Activated naive CD4-positive, alpha-beta T cell (primary cell): ENCODE measurements at places on chromosomes 16 and 17.
A peak's percentile ranks its signal among the peaks of the same experiment; 100 is the strongest.

GRCh38 chr16:844638-845350 lies 44.3 kb upstream of the GNG13 start:
- no peak for DNase-seq

- DNase-seq, result no peak
These were observed 14.7 kb upstream of the TBX2 start for GRCh38 chr17:61384692-61385576.

DNA sequence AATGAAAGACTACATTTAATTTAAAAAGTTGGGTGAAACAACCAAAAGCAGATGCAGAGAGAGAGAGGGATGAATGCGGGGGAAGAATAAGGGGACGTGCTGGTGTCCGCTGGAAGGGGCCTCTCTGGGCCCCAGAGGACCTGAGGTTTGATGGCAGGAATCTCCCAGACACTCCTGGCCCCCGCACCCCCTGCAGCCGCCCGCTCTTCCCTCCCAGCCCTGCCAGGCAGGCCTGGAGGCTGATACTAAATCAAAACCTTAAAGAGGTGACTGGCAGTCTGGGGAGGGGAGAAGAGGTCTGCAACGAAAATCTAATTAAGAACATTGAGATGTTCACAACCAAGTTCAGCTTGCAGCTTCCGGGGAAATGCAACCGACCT lies 2.4 kb downstream of the FOXL1 start:
- DNase-seq, result no peak

GRCh38 chr17:1724351-1724868 lies at the start of gene WDR81:
TSS of gene WDR81 (plus strand) at chr17:1724704. CDS start at chr17:1724960, 256 bp downstream.
- DNase-seq, result peak; percentile 72

DNA sequence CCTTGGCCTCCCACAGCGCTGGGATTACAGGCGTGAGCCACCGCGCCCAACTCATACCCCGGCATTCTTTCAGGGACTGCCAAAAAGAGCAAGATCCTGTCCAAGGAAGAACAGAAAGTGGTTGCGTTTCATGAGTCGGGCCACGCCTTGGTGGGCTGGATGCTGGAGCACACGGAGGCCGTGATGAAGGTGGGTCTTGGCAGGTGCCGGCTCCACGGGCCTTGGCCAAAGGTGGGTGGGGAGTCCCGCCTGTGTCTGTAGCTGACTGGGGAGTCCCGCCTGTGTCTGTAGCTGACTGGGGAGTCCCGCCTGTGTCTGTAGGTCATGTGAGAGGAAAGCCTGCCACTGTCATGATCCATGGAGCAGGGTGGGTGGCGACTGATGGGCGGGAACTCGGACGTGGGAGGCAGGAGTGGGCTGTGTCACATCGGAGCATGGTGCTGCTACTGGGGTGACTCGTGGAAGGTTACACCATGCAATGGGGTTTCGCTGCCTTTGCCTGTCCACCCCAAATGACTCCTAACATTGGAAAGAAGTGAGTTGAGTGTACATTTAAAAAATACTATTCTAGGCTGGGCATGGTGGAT lies 10.0 kb upstream of the RPL13 start:
- DNase-seq, result no peak

DNA sequence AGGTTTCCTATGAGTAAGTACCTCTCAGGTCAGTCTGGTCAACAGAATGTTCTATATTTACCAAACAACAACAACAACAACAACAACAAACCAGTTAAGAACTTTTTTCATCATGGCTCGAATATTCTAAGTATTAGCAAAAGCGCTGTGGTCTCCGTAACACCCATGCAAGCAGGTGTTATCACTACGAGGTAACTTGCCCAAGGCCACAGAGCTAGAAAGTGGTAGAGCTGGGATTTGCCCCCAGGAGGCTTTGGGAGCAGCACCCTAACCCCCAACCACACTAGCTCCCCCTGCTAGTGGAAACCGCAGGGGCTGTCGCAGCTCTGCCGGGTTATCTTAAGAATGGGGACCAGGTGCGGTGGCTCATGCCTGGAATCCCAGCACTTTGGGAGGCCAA lies 23.9 kb upstream of the C16orf74 start:
- DNase-seq, result no peak

GRCh38 chr17:77437017-77437416 lies 296.2 kb downstream of the SEC14L1 start:
- no peak for DNase-seq

- no peak for DNase-seq
These were observed 43.6 kb upstream of the HAPSTR1 start for GRCh38 chr16:9047689-9048301.

- no peak for DNase-seq
These were observed 242.3 kb downstream of the SOX9 start for GRCh38 chr17:72363089-72363610.

- no peak for DNase-seq
These were observed 486.0 kb downstream of the KCNJ2 start for GRCh38 chr17:70655176-70655958.

DNA sequence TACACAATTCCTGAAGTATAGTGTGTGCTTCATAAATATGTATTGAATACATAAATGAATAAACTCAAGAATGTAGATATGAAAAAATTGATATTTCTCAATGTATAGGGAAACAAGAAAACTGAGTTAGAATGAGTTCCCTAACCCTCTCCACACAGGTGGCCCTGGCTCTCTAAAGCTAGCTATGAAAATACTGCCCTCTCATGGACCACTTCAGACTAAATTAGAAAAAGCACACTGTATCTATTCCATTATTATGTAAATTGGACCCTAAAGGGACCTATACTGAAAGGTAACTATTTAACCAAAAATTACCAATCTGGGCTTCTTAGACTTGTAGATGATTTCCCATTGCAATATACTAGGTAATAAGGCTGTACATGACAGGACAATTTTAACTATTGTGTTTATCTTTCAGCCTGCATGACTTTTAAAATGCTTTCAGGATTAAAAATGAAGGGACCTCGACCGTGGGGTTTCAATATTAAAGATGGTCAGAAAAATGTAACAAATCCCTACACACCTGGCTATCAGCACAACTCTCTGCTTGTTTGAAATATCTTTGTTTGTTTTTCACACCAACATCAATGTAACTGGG lies 672.5 kb upstream of the KIF2B start:
- DNase-seq, result no peak

DNA sequence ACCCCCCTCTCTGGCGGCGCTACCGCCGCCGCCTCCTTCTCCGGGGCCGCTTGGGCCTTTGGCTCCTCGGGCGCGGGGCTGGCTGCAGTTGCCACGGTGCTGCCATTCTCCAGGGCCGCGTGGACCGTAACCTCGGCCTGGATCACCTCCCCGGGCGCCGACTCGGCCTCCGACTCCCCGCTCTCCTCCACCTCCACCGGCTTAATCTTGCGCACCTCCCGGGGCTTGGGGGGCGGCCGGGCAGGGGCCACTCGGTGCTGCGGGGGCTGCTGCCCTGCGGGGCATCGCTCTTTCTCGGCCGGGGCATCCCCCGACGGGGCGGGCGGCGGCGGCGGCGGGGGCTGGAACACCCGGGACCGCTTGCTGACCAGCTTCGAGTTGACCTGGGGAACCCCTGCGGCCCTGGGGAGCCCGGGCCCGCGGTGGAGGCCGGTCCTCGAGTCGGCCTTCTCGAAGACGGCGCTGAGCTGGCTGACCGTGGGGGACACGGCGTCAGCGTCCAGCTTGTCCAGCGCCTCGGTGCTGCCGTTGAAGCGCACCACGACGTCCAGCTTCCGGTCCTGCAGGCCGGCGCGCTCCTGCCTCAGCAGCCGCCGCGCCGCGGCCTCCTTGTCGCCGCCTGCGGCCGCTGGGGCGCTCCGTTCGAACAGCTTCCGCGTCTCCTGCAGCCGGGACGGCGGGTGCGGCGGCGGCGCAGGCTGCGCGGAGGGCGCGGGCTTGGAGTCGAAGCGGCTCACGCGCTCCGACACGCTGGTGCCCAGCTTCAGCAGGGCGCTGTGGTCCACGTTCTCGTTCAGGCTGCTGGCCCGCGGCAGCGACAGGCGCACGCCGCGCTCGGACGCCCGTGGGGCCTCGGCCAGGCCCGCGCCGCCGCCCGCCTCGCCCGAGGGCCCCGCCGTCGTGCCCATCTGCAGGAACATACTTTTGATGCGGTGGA lies 792 bp downstream of the PPP1R9B start:
- DNase-seq, result peak; percentile 59

- no peak for DNase-seq
These were observed 74.1 kb downstream of the MPRIP start for GRCh38 chr17:17116406-17116805.

DNA sequence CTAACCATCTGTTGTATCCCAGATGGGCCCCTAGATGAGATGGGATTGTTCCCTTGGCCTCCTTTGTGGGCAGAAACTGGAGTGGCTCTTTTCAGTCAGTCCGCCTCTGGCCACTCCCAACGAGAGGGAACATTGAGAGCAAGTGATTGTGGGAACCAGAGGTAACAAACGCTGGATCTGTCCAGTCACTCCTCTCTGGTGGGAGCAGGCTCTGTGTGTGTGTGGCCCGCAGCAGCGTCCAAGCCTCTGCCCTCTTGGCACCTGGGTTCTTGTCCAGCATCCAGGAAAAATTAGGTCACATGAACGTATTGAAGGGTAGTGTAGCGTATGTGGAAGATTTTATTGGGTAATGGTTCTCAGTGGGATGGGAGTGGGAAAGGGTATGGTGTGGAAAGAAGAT lies 101.9 kb upstream of the COX10 start:
- no peak for DNase-seq

DNA sequence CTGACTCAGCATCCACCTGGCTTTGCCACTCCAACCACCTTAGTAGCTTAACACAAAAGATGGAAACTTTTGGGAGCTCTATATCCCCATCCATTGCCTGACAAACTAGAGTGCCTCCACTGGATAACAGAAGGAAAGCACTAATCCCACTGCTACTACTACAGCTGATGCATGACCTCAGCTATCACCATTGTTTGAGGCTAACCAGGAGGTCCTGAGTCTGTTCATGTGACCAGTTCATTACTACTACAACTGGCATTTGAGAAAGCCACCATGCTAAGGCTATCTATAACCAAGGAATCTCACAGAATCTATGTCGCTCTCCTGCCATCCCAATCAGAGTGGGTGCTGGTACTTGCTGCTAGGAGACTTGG lies 604.3 kb upstream of the CA10 start:
- DNase-seq, result no peak

DNA sequence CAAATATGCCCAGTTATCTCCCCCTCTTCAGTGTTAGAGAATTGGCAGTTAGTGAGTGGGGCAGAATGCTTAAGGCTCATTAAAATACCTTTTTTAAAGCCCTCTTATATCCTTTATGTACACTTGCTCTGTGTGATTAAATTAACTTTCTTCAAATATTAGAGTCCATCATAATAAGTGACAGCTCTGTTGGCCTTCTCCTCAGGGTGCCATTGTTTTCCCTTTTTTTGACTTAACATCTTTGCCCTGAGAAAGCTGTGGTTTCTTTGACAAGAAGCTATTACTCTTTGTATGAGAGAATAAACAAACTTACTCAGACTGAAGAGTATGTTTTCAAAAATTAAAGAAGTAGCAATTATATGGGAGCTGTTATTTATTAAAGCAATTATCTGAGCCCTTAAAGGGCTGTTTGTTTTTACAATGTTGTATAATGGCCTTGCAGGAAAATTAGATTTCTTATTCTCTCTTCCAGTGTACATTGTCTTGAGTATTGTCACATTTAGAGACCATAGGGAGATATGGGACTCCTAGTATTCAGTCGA lies 13.4 kb downstream of the RBBP6 start:
- DNase-seq, result no peak

GRCh38 chr17:58565389-58566311 lies 51.2 kb upstream of the MTMR4 start:
- DNase-seq, result no peak

GRCh38 chr17:62627904-62628633 lies 599 bp downstream of the MRC2 start:
- no peak for DNase-seq
